NB4 (cell line): ENCODE measurements at places on chromosomes 3 and 15.
A peak's percentile ranks its signal among the peaks of the same experiment; 100 is the strongest.

DNA sequence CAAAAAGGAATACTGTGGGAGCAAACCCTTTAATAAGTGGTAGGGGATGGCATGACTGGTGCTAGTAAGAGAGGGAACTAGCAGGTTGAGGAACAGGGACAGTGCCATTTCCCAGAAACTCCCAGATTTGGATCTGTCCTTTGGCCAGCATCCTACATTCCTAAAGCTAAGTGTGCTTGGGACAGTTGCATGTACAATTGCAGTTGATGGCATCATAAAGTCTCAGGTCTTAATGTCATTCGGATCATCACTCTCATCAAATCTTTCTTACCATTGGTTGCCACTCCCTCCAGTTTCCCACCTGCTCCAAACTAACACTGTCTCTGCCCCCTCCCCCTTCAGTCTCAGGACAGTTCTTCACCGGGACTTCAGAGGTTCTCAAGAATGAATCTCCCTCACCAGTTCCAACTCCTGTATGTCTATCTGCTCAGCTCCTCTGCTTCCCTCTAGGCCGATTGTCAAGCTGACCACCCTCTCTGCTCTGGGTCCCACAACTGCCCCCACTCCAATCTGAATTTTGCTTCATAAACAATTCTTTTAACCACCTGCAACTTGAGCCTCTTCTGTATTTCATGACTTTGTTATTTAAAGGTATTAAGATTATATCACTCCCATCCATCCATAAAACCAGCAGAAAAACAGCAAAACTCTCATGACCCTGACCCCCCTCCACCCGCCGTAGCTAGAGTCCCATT lies 260.8 kb downstream of the CGGBP1 start:
- no peak for DNase-seq

GRCh38 chr3:159828542-159828943 lies 160.1 kb upstream of the IL12A start:
- DNase-seq: peak; percentile 31

GRCh38 chr15:58534556-58534955 lies 102.8 kb downstream of the LIPC start:
- DNase-seq: no peak

GRCh38 chr15:23897091-23897490 lies 210.0 kb upstream of the NDN start:
- no peak for DNase-seq

DNA sequence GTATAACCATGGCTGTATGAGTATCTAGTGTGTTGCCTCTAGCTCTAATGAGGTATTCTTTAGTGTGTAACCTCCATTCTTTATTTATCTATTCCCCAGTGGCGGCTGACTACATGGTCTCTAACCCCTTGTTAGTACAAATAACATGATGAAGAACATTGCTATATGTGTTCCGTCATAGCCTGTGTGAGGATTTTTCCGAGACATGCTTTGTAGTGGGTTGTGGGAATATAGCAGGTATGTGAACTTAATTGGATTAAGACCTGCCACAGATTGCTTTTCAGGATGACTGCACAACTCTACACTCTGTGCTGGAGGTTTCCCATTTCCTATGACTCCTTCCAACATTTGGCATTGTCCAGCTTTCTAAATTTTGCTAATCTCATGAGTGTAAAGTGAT lies 563.4 kb downstream of the ROBO1 start:
- no peak for DNase-seq

DNA sequence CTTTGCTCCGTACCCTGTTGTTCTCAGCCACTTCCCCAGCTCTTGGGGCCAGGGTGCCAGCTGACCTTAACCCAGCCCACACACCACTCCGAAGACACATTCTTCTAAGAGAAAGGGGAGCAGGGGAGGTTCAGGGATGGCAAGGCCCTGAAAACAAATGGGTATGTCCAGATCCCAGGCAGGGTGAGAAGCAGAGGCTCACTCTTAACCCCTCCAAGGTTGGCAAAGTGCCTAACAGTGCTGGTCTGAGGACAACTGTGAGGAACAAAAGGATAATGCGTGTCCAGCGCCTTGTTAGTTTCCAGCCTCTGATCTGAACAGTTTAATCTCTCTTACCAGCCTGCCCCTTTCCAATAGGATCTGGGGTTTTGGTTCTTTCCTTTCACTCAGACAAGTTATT lies 1.5 kb downstream of the TMEM44 start:
- no peak for DNase-seq

DNA sequence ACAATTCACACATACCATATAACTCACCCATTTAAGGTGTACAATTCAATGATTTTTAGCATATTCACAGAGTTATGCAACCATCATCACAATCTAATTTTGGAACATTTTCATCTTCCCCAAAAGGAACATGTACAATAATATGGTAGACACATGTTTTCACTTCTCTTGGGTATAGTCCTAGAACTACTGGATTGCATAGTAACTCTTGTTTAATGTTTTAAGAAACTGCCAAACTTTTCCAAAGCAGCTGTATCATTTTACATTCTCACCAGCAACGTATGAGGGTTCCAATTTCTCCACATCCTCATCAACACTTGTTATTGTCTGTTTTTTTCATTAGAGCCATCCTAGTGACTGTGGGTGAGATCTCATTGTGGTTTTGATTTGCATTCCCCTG lies 14.3 kb downstream of the BNC1 start:
- DNase-seq: no peak
